ENCODE measurements at places on chromosomes 1 and 21.

DNA sequence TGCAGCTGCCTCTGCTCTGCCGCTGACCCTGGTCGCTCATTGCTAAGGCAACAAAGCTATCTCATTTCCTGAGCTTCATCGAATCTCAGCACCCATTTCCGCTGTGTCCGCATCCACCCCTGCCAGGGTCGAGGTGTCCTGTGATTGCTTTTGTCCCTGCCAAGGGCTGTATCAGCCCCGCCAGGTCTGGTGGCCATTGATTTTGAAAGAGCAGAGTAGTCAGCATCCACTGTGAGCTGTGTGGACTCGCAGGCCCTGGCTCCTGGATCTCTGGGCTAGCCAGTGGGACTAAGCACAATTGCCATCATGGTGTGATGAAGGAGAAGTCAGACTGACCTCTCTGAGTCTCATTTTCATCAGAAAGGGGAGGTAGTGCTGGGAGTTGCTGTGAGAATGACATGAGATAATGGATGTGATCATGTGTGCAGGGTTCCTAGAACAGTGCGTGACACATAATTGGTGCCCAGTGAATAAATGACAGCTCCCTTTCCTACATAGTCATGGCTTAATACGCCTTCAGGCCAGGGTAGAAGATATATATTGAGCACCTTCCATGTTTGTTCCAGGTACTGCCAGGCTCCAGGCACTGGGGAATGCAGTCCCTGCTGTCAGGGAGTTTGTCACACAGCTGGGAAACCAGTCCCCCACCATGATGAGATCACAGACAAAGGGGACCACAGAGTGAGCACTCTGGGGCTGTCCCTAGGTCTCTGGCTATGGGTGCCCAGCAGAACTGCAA is 32.1 kb downstream of the NAV1 start:
- peak; percentile 40 for DNase-seq

GRCh38 chr21:42387164-42387563 is 8.7 kb downstream of the TMPRSS3 start:
- DNase-seq, result no peak

- DNase-seq, result peak; percentile 5
Observed at GRCh38 chr1:200231787-200232231, 178.0 kb downstream of the ZNF281 start.

DNA sequence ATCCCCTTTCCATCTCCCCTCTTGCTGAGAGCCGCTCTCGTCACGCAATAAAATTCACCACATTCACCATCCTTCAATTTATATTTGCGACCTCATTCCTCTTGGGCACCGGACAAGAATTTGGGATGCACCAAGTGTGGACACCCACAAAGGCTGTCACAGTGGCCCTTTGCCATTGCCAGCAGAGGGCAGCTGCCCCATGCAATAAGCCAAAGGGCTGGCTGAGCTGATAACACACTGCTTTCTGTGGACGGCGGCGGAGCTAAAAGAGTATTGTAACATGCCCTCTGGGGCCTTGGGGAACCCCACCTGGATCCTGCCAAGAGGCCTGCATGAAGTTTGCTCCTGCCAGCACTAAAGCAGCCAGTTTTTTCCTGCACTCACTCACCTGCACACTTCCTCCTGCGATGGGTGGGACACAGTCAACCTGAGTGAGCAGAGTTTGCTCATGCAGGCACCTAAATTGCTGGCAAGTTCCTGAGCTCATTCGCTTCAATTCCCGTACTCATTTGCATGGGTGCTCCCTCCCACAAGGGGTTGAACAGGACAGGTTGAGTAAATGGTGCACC is 792.3 kb upstream of the ADAMTS5 start:
- no peak for DNase-seq

DNA sequence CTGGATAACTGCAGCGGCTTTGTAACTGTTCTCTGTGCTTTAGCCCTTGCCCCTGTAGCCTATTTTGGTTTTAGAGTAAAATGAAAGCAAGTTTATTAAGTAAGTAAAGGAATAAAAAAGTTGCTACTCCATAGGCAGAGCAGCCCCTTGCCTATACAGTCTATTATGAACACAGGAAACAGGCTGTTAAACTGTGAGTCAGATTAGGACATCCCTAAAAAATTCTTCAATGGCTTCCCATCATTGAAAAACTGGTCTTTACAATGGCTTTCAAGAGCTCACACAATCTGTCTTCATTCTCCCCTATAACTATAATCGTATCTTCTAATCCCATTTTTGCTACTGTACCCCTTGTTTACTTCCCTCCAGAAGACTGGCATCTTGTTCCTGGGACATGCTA is 43.0 kb downstream of the ATG4C start:
- no peak for DNase-seq

- peak; percentile 76 for DNase-seq
Observed at GRCh38 chr1:33470495-33471012, 1.9 kb upstream of the ZSCAN20 start.

DNA sequence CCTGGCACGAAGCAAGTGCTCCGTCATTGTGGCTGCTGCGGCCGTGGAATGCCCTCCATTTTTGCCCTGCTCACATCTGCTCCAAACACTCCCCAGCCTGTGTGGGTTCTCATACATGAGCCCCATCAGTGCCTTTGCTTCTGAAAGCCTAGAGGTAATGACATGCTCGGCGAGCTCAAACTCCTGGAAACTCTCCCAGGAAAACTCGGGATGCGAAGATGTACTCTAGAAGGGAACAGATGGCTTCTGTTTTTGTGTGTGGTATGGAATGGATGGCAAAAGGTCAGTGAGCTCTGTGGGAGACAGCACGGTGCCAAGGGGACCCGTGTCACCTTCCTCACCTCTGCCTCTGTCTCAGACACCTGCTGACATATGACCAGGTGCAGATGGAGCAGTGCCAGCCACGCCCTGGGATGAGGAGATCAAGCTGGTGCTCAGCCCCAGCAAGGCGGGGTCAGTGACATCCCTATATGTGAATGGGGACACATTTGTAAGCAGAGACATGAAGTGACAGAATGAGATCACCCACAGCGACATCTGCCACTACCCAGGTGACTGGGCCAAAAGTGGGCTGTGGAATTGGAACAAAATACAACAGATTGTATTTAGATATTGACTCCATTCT is 84.1 kb upstream of the COX20 start:
- DNase-seq, result no peak

GRCh38 chr1:248155927-248156326 is 11.0 kb downstream of the OR2M5 start:
- no peak for DNase-seq

GRCh38 chr1:202133001-202133400 is 10.3 kb downstream of the GPR37L1 start:
- DNase-seq, result no peak

GRCh38 chr1:77076759-77077158 is 142.5 kb downstream of the PIGK start:
- no peak for DNase-seq

All from NCI-H2081 treated with DMSO at 0.1 percent for 48 hours (cell line).